ENCODE measurements at places on chromosomes 13 and 19.

DNA sequence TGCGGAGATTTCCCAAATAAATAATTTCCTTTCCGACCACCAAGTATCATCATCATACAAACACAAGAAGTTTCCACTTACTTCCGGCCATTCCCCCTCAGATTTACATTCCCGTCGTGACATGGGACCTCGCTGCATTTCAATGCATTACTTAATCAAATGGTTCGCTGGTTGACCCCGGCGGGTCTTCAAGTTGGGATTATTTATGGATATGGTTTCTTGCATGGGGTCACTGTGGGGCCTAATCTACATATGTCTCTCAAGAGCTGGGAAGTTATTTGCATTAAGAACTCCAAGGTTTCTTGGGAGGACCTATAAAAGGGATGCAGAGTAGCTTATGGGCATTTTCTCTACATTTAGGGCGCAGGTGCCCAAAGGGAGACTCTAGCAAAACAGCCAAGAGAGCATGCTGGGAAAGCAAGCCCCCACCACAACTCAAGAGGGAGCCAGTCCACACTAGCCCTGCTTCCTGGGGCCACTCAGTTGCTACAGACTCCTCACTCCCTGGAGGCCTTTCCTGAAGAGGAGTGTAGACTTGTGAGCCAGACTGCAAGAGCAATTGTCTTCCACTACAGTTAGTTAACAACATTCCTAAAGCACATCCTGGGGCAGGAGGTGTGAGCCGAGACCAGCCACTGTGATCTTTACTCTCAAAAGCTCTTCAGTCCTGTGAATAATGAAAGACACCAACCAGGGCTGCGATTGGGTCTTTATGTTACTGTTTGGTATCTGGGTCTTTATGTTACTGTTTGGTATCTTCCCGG lies 125.3 kb downstream of the KATNAL1 start:
- no peak for DNase-seq

DNA sequence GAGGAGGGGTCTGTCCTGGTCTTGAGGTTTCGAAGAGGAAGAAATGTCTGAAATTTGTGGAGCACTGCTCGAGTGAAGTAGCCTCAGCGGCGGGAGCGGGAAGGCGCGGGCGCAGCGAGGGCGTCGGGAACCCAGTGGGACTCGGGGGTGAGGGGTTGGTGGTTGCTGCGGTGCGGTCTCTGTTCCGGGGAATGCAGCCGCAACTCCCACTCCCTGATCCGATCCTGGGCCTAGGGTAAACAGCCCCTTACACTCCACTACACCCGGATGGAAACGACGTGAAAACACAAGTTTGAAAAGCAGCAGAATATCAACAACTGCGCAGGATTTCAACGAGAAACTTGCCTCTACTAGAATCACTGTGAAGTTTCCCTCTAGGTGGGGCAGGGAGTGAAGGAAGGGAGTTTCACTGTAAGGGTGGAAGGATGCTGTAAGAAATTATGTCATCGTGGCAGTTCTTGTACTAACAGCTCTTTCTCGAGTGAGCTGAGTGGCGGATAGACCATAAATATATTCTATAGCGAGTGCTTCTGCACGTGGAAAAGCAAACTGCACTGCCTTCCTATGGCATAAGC lies 2.0 kb upstream of the KLF12 start:
- no peak for DNase-seq

GRCh38 chr19:23787106-23787505 lies 28.4 kb upstream of the ZNF681 start:
- no peak for DNase-seq

GRCh38 chr19:4571305-4571917 lies 11.9 kb upstream of the SEMA6B start:
- no peak for DNase-seq

GRCh38 chr19:47700934-47701716 lies 12.1 kb upstream of the EHD2 start:
- no peak for DNase-seq

DNA sequence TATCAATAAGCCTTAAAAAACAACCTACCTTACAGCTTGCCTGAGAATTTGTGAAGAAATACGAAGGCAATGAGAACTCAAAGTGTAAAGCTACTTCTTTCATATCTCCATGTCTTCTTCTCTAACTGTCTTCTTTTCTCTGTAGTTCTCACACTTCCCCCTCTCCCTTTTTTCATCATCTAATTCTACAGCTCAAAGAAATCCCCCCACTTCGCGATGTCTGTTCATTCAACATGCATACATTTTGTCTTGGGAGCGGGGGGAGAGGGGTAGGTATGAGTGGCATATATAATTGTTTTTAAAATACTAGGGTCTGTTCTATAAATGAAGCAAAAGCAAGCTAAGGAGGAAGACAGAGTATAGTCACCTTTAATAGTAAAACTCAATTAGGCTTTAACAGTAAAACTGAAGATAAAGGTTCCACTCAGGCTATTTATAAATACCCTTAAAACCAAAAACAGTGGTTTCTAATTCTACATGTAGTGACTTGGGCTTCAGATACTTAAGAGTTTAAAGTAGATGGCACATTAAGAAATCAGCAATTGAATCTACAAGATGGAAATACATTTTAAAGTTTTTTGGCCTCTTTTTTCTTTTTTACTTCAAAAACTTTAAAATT lies 106.9 kb downstream of the KLF12 start:
- no peak for DNase-seq

- DNase-seq = no peak
Measured at GRCh38 chr13:24505256-24505655, 7.3 kb downstream of the PARP4 start.

- no peak for DNase-seq
Measured at GRCh38 chr19:3494559-3494958, 5.9 kb downstream of the DOHH start.

DNA sequence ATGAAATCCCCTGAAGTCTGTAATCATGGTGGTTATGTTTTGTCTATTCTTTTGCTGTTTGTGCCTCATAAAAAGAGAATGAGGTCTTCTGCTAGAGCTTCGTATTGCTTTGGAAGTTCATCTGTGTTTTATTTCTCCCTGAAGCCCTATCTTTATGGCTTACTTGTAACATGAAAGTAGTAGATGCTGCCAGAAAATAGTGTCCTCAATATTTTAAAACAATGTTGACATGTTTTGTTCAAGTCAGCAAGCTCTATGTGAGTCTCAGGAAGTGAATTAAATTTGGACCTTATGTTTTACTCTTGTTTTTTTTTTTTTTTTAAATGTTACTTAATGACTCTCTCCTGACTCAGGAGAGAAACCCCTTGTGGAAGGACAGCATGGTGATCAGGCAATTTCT lies 130.5 kb downstream of the B3GLCT start:
- DNase-seq = no peak

DNA sequence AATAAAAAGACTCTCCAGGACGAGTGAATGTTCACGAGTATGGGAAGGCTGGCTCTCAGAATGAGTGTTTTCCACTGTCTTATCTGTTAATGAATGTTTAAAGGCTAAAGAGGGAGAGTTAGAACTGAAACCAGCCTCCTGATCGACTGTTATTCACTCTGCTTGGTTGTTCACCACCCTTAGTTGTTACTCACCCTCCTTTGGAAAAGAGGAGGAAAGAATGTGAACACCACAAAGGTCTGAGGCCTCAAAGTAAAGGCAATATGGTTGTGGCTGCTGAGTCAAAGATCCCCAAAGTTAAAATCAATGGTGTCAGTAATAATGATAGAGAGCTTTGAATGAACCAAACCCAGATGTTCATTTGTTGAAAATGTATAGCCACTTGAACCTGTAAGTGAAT lies 1793.2 kb upstream of the PCDH20 start:
- no peak for DNase-seq

DNA sequence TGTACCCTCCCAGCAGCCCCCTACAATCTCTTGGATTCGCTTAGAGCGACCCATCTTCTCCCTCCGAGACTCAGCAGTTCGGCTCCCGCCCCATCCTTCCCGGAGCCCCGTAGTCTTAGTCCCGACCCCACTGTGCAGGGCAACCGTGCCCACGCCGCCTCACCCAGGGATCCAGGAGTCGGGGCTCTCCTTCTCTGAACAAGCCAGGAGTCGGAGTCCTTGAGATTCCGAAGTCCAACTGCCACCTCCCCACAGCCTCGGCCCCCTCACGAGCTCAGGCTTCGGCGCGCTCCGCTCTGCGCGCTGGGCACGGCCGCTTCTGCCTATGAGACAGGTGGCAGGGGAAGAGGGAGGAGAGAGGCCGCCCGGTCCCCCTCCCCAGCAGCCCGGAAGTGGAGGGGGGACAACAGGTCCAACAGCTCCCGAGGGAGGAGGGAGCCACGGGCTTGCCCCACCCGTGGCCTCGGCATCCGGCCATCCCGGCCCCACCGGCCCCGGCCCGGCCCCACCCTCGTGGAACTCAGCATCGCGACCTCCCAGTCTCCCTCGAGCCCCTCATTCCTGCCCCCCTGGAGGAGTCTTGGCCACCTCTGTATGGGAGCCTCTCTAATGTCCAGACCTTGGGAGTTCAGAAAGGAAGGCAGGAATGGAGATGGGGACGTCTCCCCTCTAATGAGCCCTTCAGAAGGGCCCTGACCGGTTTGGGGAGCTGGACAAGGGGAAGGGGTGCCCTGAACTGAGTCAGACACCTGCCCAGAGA lies at the start of gene PHLDB3:
TSS of gene PHLDB3 (minus strand) at position 321 of the 760 bp plus-strand sequence. CDS start 628 bp downstream, outside the sequence.
- DNase-seq = no peak

DNA sequence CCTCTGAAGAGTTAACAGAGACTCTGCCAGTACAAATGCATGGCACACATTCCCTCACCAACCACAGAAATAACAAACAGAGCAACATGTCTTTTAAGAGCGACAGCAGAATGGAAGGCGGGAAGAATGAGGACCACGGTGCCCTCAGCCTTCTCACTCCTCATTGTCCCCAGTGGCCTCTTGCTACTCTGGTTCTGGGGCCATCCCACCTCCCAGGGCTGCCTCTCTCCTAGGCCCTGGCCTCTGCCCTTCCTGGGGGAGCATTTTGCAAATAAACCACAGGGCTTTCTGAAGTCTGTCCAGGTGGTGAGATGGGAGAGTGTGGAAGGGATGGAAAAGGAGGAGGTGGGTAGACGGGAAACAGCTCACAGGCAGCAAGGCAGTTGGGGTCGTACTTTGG lies 28.3 kb downstream of the CYP2B6 start:
- no peak for DNase-seq

- DNase-seq = no peak
Measured at GRCh38 chr19:49749055-49749716, 13.9 kb downstream of the TSKS start.

DNA sequence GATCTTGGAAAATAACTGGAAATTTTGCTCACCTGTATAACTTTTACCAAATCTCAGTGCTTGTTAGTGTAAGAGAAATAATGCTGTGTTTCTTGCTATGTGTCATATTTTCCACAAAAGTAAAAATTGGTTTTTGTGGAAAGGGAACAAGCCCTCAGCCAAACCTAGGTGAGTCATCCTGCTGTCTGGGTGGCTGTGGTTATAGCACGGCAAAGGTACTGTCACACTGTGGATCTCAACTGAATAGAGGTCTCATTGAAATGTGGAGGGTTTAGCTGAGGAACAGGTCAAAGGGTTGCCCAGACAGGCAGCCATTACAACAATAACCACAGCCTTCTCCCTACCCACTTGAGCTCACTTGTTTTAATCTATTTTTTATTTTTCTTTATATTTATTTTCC lies 338.8 kb upstream of the DACH1 start:
- DNase-seq = no peak

DNA sequence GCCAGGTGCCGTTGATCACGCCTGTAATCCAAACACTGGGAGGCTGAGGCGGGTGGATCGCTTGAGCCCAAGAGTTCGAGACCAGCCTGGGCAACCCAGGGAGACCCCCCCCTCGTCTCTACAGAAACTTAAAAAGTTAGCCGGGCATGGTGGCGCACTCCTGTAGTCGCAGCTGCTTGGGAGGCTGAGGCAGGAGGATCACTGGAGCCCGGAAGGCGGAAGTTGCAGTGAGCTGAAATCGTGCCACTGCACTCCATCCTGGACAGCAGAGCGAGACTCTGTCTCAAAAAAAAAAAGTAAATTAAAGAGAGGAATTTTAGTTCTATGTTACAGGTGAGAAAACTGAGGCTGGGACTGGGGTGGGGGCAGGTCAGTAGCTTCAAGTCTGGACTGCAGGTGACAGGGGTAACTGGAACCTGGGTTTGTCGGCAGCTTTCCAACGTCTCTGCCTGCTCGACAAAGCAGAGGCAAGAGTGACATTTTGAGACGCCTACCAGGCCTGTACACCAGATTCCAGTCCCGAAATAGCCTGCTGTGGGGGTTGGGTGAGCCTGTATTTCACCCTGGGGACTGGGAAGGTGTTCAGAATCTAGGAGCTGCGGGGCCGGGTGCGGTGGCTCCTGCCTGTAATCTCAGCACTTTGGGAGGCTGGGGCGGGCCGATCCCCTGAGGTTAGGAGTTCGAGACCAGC lies 1.2 kb downstream of the SELENOW start:
- DNase-seq = no peak

- DNase-seq = no peak
Measured at GRCh38 chr19:46872967-46873366, 12.2 kb downstream of the ARHGAP35 start.

GRCh38 chr19:7505682-7506384 lies 10.1 kb upstream of the ZNF358 start:
- DNase-seq = no peak

- no peak for DNase-seq
Measured at GRCh38 chr13:41196620-41197019, 2.3 kb upstream of the KBTBD7 start.

DNA sequence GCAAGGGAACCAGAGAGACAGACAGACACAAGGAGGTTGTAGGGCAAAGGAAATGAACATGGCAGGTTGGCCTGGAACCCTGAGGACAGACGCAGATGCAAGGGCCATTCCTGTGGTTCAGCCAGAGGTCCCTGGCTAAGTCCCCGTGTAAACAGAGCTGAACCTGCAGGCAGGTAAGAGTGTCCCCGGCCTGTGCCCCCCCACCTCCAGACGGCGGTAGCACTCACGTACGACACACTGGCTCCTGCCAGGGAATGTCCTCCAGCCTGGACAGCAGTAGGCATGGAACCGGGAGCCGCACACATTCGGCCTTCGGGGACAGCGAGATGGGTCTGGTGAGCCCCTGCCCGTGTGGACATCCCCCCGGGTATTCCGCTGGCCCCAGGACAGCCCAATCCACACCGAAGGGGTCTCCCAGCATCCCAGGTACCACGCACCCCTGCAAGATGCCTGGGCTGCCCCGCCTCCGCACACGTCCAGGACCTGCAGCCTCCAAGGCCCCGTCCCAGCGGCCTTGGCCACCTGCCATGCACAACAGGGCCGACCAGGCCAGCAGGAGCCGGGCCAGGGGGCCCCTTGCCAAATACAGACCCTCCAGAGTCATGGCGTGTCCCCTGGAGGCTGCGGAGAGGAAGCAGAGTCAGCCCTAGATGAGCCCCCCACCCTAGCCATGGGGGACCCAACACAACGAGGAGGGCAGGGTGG lies 2.4 kb downstream of the FBN3 start:
- no peak for DNase-seq

DNA sequence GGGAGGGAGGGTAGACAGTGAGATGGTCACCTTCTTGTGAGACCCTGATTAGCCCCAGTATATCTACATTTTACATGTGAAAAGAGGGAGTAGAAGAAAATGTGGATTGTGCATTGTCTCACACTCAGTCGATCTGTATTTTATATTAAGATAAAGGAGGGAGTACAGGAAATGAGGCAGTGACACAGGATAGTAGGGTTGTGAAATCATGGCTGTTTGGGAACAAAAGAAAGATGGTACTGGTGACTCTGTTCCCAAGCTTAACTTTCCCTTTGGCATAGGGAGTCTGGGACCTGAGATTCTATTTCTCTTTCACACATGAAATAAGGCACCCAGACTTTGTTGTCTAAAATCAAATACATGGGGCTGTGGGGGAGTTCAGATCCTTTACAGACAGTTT lies 194.7 kb downstream of the ABCC4 start:
- no peak for DNase-seq

- DNase-seq = no peak
Measured at GRCh38 chr19:14112051-14112808, 5.3 kb downstream of the PRKACA start.

GRCh38 chr19:14761607-14762006 lies 16.8 kb downstream of the ADGRE2 start:
- no peak for DNase-seq

Measured in NCI-H187 (cell line).